ENCODE measurements at places on chromosomes 2 and 18. TPM values are rescaled to one million over a fixed set of nuclear protein-coding genes. Genes with fewer than 3 reads are reported as not detected.

DNA sequence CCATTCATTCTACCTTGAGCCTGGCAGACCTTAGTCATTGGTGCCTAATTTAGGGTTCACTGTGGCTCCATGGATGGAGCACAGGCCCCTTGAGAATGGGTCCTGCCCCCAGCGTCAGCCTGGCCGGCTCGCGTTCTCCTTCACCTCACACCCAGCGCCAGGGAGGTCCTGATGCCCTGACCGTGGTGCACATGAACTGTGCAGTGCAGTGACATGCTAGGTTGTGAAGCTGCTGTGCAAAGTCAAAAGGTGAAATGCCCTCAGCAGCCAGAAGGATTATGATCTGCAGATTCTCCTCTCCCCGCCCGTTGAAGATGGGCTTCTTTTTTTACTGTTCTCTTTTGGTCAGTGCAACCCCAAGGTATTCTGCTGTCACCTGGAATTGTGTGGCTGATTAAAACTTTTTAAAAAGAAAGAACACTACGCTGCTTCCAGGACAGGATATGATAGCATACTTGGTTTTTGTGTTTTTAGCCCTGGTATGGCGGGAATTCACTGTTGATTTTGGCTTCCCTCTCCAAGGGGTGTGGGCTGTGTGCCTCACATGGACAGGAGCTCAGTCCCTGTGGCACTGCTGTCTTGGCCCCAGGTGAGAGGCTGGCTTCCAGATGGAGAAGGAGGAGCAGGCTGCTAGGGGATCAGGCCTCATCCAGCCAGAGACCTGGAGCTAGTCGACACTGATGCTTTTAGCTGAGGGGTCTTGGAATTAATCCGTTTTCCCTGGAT is 49.4 kb upstream of the MCFD2 start:
- DNase-seq: no peak

ANKRD62 gene
- not detected for total RNA-seq

AMER3 gene
- total RNA-seq: not detected

- no peak for DNase-seq
These were observed 94.9 kb downstream of the FHOD3 start for GRCh38 chr18:36392164-36392978.

ANKRD44 gene
- 39.2 TPM for total RNA-seq

DNA sequence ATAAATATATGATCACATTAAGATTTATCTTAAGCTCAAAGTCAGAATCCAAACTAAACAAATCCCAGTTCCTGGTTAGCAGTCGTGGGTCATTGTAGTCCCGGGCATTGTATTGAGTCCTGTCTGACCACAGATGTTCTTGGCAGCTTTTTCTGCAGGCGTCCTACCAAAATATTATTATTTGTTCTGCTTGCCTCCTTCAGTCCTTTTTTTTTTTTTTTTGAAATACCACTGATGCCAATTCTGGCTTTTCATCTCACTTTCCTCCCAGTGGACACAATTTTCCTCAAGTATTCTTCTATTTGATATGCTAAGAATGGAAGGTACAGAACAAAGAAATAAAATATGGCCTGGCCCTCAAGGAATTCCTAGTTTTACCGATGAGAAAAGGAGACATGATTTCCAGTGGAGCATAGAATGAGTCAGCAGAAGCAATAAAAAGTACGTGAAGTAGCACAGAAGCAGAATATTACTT is 151.6 kb downstream of the CSRNP3 start:
- DNase-seq: no peak

GRCh38 chr2:30325600-30326328 is 94.4 kb downstream of the LBH start:
- no peak for DNase-seq

- no peak for DNase-seq
These were observed 1346.8 kb upstream of the PIK3C3 start for GRCh38 chr18:40608226-40608625.

- no peak for DNase-seq
These were observed 50.0 kb downstream of the XRCC5 start for GRCh38 chr2:216159144-216159543.

- DNase-seq: no peak
These were observed 467.5 kb downstream of the FBXO15 start for GRCh38 chr18:73679941-73680712.

DNA sequence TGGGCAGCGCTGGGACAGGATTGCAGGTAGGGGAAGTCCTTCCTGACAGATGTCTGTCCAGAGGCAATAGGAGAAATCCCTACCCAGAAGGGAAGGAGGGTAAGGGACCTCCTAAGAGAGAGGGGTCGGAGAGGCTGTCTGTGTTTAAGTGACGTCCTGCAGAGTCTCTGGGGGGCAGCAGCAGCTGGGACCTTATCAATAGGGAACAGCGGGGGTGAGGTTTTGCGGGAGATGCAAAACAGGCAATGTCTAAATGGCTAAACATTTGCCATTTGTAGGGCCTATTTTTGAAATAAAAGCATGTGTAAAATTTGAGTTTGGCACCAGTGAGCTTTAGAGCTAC is 108.7 kb upstream of the HS6ST1 start:
- peak; percentile 29 for DNase-seq
